ENCODE measurements at places on chromosomes 4 and X.

DNA sequence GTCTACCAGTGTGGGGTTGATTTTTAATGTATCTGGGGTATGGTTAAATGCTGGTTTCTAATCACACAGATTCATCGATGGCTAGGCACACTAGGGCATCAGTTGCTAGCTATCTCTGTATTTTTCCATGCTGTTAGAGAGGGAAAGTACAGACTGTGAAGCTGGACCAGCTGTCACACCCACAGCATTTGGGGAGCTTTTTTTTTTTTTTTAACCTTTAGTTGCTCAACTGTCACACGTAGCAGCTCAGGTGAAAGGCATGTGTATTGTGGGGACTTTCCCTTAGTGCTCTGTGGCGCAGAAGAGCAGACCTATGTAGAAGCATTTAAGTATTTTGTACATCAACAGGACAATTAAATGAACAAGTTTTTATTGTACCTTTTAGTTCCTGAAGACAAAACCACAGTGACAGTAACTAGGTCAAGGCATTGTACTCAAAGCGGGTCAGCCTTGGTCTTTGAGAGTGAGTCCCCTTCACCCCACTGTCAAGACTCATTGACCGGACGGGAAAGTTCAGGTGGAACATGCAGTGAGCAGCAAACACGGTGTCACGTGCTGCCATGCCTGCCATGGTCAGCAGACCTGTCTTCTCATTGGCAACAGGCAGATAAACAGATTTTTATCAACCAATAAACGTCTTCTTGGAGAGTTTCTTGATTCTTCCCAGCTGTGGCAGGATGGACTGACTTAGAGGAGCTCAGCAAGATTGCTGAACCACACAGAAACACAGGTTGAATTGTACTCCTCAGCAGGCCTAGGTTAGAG is 65.3 kb downstream of the CASP3 start:
- DNase-seq = no peak

GRCh38 chr4:71212216-71212615 is 126.6 kb upstream of the SLC4A4 start:
- DNase-seq = no peak

DNA sequence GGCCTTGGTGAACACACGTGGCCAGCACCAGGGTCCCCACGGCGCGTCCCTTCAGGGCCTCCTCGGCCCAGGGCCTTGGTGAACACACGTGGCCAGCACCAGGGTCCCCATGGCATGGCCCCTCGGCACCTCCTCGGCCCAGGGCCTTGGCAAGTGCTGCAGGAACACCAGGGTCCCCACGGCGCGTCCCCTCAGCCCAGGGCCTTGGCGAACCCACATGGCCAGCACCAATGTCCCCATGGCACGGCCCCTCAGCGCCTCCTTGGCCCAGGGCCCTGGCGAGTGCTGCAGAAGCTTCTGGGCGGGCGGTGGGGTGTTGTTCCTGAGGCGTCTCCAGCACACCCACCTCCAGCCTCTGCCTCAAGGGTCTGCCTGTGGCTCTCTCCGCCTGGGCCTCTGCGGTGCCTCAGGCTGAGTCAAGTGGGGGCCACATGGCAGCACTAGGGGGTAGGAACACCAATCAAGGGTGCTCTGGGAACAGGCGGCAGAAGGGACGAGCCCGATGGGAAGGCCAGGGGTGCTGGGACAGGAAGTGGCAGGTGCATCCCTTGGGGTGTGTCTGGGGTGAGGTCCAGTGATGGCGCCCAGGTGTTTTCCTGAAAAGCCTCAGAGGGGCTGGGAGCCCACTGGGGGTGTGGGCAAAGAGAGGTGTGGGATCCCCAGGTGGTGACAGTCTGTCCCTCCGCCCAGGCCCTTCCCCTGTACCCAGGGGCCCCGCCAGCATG is 41.8 kb upstream of the CPLX1 start:
- DNase-seq = no peak

- DNase-seq = no peak
These were observed 60.2 kb downstream of the SEPSECS start for GRCh38 chr4:25100021-25100555.

DNA sequence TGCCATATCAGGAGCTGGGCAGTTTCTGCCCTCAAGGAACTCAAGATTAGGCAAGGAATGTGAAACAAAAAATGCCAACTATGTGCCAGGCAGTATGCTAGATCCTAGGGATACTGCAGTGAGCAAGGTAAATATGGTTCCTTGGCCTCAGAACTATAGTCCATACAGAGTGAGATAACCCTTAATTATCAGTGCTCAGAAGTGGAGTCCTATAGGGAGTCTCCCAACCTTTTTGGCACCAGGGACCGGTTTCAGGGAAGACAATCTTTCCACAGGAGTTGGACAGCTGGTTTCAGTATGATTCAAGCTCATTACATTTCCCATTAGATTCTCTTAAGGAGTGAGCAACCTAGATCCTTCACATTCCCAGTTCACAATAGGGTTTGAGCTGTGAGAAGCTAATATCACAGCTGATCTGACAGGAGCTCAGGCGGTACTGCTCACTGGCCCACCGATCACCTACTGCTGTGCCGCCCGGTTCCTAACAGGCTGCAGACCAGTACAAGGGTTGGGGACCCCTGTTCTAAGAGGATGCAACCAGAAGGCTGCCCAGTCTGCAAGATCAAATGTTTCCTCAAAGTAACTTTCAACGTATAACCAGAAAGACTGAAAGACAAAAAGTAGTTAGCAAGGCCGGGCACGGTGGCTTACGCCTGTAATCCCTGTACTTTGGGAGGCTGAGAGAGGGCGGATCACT is 1.7 kb upstream of the SRP72 start:
- DNase-seq = no peak

GRCh38 chr4:88033309-88033708 is 25.9 kb downstream of the PKD2 start:
- DNase-seq = no peak

All from stimulated activated CD8-positive, alpha-beta memory T cell treated with anti-CD3 and anti-CD28 coated beads, Interleukin-2, amount 100 ng/mL, for 1 hour (primary cell).